Activated naive CD4-positive, alpha-beta T cell treated with Interleukin-2 at 50 U/mL for 16 hours (primary cell): ENCODE measurements at places on chromosomes 5 and 9.

DNA sequence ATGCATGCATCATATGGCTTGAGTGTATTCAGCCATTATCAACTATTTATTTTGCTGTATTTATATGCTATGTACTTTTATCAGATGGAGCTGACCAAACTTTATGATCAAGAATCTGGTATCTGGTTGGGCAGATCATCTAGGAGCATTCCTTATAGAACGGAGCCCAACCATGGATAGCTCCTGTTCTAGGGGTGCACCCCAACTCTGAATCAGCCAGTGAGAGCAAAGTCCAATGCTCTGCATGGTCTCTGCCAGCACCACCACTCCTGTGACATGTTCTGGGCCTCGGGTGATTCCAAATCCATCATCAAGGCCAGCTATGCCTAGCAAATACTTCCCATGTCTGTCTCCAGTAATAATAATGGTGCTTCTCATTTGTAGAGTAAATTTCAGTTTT lies 517.5 kb downstream of the AGTPBP1 start:
- no peak for DNase-seq

DNA sequence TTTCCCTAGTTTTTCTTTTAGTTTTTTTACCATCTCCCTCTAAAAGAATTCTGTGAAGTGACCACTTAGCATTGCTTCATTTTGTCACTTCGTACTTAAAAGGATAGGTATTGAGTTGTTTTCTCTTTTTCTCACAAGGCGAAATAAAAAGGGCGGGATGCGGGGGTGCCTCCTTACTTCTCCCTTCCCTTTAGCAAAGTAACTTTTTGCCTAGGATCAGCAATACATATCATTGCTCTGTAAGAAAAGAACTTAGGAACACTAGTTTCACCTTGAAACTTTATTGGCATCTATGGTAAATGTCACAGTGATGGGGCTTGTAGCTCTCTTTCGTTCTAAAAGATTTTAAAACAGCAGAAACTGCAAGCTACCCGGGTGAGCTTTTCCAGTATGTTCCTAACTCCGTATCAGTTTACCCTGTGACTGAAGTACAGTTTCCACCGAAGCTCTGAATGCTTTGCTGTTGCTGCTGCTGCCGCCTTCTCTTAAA lies 4.1 kb downstream of the PRDM6 start:
- DNase-seq: no peak

- DNase-seq: no peak
These were observed 691.0 kb downstream of the PTPRD start for GRCh38 chr9:9921805-9922204.

DNA sequence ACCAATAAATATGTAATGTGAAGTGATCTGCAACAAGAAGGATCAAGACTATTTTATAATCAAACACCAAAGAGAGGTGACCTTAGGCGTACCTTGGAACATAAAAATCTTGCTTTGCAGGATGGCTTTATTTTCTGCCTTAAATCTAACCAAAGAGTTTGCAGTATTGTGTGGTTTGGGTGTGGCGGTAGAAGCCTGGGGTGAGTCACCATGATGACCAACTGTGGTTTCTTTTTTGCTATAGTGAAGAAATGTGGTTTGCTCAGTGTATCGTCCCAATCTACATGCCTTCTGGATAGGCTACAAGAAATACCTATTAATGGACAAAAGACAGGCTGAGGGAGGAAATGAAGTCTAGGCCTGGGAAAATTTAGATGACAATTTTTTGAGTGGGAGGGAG lies 5.1 kb upstream of the CAST start:
- DNase-seq: peak; percentile 56

DNA sequence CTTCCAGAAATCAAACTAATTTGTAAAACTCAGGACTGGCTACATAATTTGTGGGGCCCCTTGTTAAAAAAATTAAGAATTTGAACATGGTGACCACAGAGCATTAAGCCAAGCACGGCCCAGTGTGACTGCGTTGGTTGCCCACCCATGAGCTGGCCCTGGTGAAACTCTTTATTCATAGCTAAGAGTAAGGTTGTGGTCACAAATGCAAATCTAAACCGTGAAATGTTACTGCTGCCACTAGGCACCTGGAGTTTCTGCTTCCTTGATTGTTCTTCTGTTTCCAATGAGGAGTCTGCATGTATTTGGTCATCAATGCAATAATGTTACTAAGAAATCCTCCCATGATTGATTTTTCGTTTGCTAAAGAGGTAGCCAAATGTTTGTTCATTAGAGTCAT lies 4.2 kb downstream of the GCNT1 start:
- no peak for DNase-seq

GRCh38 chr5:73565969-73566547 lies 515 bp downstream of the UTP15 start:
- DNase-seq: no peak

DNA sequence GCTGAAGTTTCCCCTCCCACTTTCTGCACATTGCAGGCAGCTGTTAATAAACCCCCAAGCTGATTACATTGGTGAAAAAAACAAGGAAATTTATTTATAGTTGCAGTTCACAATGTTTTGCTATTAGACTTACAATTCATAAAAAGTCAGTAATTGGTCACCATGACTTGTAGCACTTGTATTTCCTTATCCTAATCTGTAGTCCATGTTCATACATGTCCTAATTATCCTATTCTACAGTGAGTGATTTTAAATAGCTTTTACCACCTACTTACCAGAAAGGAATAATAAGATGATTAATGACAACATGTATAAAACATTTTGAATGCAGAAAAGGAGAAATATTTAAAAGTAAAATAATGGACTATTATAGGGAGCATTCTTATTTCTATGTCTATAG lies 760.0 kb upstream of the RIOK2 start:
- no peak for DNase-seq

- no peak for DNase-seq
These were observed 114.2 kb downstream of the PRDM6 start for GRCh38 chr5:123203105-123203800.

- DNase-seq: no peak
These were observed 63.3 kb upstream of the GRAMD2B start for GRCh38 chr5:126359884-126360283.

DNA sequence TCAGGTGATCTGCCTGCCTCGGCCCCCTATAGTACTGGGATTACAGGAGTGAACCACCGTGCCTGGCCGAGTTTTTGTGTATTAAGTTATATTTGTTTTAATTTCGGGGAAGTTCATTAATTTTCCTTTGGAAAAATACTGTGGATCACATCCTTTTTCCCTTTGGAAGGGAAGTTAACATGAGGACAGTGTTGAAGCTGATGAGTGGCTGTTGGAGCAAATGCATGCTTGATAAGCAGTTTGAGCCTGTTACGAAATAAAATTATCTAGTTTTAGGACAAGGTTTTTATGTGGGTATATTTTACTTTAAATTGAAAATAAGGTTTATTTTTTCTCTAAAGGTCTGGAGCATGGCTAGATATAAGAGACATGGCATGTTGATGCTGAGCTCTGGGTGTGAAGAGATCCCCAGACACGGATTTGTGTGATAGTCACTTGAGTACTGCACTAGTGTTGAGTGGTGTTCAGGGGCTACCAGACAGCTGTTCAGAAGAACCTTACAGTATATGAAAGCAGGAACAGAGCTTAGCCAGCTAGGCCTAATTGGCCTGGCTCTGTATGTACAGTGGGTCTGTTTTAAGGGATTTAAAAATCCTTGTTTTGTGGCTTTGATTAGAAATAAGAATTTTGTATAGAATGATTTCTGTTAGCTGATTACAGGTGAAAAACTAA lies 17.4 kb downstream of the LMNB1 start:
- DNase-seq: no peak
